Fibroblast of skin of scalp (primary cell): ENCODE measurements at places on chromosomes 3 and 15.

DNA sequence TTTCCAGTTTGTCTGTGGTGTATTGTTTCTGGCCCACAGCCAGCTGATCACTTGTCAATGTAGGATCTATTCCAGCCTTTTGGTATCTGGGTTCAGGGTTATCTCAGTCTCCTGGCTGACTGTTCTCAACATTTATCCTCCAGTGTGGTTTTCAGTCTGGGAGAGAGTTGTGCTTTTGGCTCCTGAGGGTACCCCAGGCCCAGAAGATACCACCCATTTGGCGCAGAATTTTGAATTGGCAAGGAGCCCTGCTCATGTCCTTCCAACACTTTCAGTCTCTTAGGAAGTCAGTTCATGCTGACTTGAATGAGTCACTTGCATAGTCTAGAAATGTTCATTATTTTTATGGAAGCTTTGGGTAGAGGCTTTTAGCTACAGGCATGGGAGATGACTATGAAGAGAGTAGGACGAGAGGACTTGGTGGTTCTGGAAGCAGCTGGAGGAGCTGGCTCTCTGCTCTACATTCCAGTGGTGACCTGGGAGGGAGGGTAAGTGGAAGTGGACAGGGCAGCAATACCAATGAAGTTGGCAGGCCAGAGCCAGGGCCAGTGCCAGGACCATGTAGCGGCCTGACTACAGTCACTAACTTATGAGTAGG is 7.2 kb downstream of the POLR2H start:
- DNase-seq = peak; percentile 53

- DNase-seq = no peak
Observed at GRCh38 chr3:140011086-140011485, 76.1 kb downstream of the CLSTN2 start.

GRCh38 chr3:11481556-11481955 is 162.2 kb downstream of the VGLL4 start:
- no peak for DNase-seq

DNA sequence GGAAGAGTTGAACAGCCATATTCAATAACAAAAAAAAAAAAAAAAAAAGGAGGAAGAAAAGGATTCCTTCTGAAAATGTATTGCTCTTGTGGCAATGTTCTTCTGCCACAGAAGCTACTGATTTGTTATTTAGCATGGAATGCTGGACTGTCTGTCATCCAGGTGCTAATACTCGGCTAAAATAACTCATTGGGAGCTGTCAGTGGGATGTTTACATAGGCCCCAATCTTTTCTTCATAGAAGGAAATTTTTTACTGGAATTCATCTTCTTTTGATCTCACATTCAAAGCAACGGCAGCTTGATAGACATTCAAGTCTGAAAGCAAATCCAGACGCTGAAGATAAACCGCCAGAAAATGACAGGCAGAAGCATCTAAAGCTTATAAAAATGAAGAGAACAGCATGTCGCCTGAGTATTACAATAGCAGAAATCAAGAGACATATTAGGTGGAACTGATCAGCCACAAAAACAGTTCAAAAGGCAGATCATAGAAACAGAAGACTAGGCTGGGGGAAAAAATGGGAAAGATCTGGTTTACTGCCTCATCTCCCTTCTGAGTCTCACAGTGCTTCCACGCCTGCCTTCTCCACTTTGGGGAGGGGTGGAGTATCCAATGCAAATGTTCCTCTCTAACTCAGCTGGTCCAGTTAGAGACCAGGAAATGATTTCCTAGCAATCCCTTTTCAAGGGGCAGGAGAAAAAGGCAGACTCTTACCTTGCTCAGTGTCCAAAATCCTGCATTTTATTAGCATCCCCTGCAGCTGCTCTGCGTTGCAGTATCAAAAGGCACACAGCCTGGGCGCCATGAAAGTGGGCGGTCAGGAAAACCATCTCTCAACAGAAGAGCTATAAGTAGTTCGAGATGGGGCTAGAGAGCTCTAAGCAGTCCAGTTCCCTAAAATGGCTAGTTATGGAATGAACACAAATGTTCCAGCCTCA is 451.9 kb downstream of the FOXP1 start:
- DNase-seq = no peak

- DNase-seq = no peak
Observed at GRCh38 chr3:49661281-49661680, 12.9 kb upstream of the APEH start.

GRCh38 chr3:32951410-32951811 is at the start of gene CCR4:
Gene CCR4, plus strand, starts transcription at chr3:32951644. Its CDS starts 1,779 bp downstream, at chr3:32953423.
- DNase-seq = no peak

DNA sequence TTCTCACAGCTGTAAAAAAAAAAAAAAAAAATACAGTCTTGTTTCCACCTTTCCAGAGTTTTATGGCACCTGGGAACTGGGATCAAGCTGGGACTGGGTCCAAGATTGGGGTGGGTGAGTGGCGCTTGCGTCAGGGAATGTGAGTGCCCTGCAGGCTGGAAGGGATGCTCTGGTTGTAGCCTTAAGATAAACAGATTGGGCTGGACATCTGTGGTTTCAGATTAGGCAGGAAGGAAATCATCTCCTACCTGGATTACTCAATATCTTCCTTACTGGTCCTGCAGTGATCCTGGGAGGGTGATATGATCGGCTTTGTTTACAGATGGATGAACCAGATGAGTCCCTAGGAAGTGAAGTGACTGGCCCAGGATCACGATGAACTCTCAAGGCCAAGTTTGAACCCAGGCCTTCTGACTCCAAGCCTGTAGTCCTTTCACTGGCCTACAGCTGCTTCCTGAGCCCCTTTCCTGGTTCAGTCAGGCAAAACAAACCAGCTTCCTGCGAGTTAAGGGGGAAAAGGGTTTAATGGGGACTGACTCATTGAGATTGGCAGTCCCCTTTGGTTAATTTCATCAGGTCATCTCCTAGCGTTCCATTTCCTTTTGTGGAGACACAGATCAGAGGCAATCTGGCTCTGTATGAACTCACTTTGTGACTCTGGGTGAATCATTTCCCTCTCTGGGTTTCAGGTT is 179.8 kb downstream of the THSD4 start:
- DNase-seq = peak; percentile 99

DNA sequence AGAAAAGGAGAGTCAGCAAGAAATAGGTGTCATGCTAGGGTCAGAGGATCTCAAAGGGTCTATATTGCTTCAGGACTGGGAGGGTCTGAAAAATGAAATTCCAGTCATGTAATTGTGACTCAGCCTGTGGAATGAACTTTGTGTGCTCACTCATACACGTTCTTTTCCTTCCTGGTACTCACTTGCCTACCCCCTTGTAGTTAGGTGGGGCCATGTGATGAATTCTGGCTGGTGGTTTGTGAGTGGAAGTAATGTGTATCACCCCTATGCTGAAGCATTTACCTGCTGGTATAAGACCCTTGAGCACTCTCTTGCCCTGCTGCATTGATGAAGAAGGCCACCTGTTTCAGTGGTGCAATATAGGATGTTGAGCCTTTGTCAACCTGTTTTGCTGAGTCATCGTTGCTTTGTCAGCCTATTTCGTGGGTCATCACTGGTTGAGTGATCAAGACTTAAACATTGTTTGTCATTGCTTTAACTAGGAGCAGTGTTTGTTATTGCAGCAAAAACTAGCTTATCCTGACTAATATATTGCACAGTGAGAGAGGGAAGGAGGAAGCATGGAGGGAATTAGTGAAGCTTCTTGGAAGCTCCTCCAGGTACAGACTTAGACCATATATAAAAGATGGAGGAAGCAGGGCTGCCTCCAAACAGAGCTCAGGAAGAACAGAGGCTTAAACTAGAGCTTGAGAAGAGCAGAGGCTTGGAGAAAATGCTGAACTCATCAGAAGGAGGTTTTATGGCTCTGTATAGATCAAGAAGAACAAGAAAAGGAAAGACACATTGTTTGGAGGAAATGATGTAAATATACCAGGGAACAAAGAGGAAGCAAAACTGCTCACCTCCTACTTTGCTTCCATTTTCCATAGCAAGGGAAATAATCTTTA is 28.9 kb downstream of the TLNRD1 start:
- DNase-seq = peak; percentile 27
